ENCODE measurements at places on chromosomes 5 and 9. TPM values are rescaled to one million over a fixed set of nuclear protein-coding genes. Genes with fewer than 3 reads are reported as not detected.

- no peak for DNase-seq
These were observed 21.9 kb downstream of the ROPN1L start for GRCh38 chr5:10463566-10463965.

DNA sequence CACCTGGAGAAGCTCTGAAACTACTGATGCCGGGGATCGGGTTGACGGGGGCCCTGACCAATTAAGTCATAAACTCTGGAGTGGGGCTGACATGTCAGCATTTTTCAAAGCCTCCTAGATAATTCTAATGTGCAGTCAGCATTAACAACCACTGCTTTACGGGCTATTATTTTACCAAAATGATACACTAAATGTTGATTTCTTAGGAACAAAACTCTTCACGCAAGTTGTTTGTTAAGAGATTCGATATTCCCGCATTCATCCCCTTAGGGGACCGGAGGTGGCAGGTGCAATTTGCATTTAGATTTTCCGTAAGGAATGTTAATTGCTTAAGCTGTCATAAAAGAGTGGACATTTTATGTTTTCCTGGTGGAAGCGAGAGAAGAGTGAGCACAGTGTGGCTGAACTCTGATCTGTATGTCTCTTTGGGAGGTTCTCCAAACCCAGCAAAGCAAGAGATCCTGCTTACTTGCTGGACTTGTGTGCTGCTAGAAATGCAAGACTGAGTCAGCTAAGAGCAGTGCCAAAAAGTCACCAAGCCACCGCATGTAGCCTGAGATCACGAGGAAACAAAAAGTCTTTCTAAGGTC lies 77.6 kb downstream of the UGCG start:
- no peak for DNase-seq

FBP2 gene
- total RNA-seq = 0.41 TPM

GRCh38 chr9:78590068-78590467 lies 293.1 kb downstream of the PSAT1 start:
- DNase-seq = no peak

DNA sequence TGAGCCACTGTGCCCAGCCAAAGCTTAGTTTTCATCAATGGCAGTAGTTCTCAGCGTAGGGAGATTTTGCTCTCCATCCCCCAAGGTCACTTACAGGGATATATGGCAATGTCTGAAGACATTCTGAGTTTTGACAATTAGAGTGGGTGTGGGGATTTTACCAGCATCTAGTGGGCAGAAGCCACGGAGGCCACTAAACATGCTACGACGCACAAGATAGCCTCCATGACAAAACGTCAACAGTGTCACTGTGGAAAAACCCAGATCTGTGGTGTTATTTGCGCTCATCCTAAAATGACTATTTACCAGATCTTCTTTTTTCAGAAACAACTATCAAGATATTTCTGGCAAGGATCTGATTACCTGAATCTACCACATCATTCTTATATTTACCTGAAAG lies 68.2 kb downstream of the CDC14B start:
- DNase-seq = no peak

DNA sequence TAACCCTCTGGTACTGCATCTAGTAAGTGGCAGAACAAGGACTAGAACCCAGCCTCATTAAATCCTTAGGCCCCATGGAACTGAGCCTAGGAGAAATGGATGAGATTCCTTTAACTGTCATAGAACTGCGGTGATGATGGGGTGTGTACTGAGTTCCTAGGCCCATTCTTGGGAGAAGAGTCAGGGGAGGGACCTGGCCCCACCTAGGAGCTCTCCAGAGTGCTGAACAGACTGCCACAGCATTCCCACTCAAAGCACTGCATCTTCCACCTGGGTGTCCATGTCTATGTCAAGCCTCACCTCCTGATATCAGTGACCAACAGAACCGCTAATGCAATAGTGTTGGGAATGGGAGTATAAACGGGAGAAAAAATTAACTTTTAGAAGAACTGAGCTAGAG lies 36.6 kb downstream of the TTLL11 start:
- DNase-seq = no peak

GRCh38 chr9:91361291-91362050 lies at the start of gene AUH:
TSS of gene AUH (minus strand) at chr9:91361918. CDS start at chr9:91361889, 29 bp downstream.
- peak; percentile 52 for DNase-seq

DNA sequence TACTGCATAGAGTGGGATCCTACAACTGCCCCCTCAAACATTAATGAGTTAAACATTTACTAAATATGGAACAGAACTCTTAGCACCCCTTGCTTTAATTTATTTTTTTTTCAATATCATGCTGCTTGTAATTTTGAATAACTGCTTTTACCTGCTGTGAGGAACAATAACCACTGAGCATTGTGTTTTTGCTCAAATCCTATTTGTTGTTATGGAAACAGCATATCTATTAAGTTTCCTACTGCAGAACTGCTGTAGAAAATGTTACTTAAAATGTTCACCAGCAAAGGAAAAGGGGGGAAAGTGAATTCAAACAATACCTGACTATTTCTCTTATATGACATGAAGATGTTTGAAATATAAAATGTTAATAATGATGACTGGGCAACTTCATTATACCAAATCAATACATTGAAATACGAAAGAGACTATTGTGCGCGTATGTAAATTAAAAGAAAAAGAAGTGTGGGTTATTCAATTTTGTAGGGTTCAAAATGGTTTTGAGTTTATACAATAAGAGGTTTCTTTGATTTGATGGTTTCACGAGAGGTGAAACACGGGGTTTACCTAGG lies 1043.8 kb upstream of the NUDT12 start:
- DNase-seq = no peak

- DNase-seq = no peak
These were observed 20.5 kb upstream of the RPS23 start for GRCh38 chr5:82298668-82299067.

DNA sequence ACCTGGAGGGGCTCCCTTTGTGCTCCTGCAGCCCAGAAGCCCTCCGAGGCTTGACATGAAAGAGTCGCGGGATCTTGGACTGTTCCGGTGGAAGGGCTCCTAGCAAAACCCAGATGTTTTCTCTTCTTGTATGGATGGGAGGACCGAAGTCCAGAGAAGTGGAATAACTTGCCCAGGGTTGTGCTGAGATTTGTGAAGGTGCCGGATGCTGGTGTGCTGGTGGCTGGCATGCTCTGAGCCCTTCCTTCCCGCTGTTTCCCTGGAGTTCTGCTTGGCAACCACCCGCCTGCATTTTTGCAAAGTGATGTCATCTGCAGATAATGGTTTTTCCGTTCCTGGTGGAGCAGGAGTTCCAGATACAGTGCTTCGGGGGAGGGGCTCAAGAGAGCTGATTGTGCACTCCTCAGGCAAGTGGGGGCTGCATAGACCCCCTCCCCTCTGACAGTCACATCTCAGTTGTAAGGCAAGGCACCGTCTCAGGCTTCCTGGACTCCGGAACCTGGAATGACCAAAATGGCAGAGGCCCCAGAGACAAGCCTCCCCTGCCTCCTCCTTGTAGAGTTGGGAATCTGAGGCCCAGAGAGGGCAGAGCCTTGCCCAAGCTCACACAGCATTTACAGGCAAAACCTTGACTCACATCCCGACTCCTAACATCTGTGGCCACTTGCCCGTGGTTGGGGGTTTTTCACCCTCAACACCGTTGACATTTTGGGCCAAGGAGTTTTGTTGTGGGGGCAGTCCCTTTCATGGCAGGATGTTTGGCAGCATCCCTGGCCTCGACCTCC lies 157.0 kb downstream of the RGS3 start:
- peak; percentile 94 for DNase-seq

GRCh38 chr9:70111042-70111602 lies 67.5 kb downstream of the MAMDC2 start:
- DNase-seq = peak; percentile 65

DNA sequence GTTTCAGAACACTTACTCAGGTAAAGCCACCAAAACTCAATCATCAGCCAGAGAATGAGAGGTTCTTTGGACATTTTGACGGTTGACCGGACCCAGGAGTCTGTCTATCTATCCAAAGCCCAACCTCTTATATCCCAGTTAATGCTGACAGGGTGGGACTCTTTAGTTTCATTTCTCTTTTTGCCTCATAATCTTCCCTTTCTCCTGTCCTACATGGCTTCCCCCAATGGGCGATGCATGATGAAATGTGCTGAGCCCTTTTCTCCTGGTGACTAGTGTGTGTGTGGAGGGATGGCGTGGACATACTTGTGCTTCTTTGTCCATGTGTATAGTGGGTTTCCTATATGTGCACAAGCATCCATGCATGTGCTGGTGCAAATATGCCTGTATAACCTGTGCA lies at the start of gene TIMD4:
Gene TIMD4 (minus strand): TSS at position 102 of the 400 bp plus-strand sequence. CDS start 28 bp downstream, at position 74.
- DNase-seq = no peak

DNA sequence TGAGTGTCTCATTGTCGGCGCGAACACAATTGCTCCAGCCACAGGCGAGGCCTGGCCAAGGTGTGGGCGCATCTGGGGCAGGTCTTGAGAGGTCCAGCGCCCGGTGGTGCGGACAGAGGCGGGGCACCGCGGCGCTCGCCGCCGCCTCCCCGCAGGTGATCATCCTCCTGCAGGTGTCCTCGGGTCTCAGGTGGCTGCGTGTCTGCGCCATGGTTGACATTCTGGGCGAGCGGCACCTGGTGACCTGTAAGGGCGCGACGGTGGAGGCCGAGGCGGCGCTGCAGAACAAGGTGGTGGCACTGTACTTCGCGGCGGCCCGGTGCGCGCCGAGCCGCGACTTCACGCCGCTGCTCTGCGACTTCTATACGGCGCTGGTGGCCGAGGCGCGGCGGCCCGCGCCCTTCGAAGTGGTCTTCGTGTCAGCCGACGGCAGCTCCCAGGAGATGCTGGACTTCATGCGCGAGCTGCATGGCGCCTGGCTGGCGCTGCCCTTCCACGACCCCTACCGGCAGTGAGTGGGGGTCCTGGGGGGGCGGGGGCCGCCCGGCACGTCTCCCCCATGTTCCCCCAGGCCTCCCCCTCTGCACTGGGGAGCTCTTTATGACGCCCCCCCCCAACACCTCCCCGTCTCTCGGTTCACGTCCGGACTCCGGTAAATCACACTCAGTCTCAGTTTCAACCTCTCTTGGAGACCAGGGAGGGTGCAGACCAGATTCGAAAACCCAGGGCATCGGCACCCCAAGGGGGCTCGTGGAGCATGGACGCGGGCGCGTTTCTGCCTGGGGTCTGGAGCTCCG lies 446 bp downstream of the NXNL2 start:
- no peak for DNase-seq

GABRA6 gene
- 0.14 TPM for total RNA-seq

CREBRF gene
- 4.4 TPM for total RNA-seq

CDKN2B gene
- total RNA-seq = not detected

GRCh38 chr5:71719063-71719964 lies at the start of gene CARTPT:
TSS of gene CARTPT (plus strand) at chr5:71719275. CDS start at chr5:71719294, 19 bp downstream.
- DNase-seq = no peak

BARHL1 gene
- total RNA-seq = not detected

DNA sequence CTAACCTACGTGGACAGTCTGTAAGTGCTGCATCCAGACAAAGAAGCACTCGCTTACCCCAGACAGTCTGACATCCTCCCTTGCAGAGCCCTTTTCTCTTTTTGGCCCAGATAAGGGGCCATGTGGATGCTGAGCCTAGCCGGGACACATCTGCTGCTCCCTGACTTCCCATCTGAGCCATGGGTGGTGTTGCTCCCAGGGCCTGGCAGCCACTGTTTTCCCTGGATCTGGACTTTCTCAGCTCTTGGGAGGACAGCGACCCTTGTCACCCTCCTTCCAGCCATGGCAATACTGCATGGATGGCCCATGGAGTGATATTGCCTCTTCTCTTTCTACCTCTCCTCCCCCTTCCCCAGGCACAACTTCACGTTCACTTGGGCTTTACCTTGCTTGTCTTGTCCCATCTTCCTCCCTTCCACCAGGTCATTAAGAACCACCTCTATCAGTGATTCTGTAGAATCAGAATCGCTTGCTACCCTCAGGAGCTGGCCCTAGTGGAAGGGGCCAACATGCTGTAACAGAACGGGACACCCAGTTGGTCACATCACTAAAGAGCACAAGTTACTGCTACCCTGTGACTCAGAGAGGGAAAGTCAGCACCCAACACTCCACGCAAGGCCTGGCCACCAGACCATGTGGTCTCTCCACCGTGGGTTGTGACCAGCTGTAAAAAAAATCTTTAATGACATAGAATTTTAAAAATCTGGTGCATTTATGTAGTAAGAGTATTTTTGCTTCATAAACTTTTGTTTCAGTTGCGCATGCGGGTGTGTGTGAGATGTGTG lies 4.4 kb downstream of the NEURL1B start:
- DNase-seq = no peak

Measured in H4 (cell line).